ENCODE measurements at places on chromosomes 4 and X.

GRCh38 chrX:74500067-74500466 lies 78.8 kb downstream of the SLC16A2 start:
- DNase-seq = no peak

GRCh38 chrX:119762718-119763117 lies 4.3 kb downstream of the SOWAHD start:
- no peak for DNase-seq

DNA sequence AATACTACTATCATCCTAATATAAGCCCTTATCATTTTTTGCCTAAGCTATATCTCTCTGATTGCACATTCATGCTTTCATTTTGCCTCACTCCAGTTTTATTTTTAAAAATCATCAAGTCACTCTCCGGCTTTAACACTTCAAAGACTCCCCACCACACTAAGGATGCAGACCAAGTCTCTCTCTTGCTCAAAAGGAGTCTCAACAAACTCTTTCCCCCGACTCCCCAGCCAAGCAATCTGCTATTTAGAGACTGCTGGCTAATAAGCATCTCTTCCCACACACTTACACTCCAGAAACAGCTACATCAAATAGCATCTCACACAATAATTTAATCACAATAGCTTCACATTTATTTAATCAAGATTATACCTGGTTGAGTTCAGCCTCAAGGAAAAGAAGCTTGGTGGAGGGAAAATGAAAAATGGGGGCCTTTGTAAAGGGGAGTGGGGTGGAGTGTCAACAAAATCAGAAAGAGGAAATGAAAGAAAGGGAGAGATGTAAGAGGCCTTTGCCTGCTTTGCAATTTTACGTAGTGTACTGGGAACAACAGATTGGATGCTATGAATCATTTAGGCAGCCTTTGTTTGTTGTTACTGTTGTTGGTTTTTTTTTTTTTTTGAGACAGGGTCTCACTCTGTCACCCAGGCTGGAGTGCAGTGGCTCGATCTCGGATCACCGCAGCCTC lies 104.1 kb upstream of the MCF2 start:
- no peak for DNase-seq

DNA sequence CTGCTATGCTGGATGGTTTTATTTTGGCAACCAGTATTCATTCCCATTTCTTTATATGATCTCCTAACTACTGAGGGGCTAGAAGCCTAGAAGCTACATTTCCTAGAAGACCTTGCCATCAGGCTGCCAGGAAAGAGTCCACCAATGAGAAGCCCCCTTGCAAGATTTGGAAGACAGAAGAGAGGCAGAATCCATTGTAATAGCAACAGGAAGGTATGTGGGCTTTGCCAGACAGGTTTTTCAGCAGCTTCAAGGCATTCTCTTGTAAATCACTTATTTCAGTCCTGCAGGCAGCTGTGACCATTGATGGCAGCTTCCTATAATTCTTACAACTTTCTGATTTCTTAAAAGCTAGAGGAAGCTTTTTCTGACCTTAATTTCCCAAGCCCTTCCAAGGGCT lies 148.3 kb upstream of the NHS start:
- DNase-seq = no peak

- peak; percentile 41 for DNase-seq
Observed at GRCh38 chrX:861340-861890, 230.8 kb downstream of the SHOX start.

- no peak for DNase-seq
Observed at GRCh38 chr4:107856901-107857300, 32.2 kb downstream of the SGMS2 start.

DNA sequence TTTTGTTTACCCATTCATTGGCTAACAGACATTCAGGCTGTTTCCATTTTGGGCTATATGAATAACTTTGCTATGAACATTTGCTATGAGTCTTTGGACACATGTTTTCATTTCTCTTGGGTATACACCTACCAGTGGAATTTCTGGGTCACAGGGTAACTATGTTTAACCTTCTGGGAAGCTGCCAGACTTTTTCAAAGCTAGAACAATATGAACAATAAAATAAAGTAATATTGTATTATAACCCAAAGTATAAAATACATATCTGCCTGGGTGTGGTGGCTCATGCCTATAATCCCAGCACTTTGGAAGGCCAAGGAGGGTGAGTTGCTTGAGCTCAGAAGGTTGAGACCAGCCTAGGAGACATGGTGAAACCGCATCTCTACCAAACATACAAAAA lies 90.6 kb downstream of the DLG3 start:
- DNase-seq = no peak

DNA sequence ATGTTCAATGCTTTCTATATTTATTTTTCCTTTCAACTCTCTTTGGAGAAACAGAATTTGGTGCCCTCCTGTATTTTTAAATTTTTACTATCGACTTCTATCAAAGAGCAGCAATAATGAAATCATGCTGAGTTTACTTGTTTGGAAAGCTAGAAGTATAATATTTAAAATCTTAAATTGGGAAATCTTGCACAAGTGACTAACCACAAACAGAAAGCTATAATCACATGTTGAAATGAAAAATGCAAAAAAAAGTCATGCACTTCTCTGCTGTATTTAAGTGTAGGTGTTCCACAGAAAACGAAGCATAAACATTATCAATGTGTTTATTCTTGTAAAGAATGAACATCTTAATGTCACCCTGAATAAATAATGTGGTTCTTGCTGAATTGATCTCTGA lies 306.1 kb downstream of the PCDH18 start:
- DNase-seq = no peak

DNA sequence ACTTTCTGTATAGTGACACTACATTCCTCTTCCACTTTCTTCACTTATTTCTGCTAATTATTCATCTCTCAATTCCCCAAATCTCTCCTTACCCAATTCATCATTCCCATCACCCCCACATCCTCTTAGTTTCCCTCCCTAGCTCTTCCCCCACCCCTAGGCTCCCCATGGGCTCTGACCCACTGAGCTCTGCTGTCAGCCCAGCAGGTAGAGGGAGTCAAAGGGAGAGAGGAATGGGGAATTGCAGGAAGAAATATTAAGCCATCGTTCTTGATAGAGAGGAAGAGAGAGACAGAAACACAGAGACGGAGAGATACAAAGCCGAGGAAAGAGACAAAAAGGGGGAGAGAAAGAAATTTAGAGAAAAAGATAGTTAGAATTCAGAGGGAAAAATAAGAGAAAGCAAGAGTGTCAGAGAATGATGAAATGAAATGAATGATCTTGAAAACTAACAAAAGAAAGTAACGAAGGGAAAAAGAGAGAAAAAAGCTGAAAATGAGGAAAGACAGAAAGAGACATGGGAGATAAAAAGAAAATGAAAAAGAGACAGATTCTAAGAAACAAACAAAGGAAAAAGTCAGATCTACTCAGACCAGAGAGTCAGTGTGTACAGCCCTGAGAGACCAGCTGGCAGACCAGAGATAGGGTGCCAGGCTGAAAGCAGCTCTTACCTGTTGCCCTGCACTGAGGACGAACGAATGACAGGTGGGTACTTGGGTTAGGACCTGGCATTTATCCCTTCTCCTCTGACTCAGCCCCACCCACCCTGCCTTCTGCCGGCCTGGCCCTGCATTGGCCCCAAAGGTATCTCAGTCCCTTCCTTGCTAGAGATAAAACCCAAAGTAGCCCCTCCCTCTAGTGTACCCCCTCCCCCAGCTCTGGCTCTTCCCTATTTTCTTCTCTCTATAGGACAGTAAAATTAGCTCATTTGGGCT lies at the start of gene ALAS2:
Gene ALAS2, minus strand, starts transcription at position 707 of the 935 bp plus-strand sequence. CDS start 4,977 bp downstream, outside the sequence.
- DNase-seq = no peak

- DNase-seq = no peak
Observed at GRCh38 chrX:66684196-66684595, 45.3 kb upstream of the EDA2R start.

GRCh38 chr4:164027805-164028204 lies 533.3 kb downstream of the TMA16 start:
- no peak for DNase-seq

- peak; percentile 66 for DNase-seq
Observed at GRCh38 chr4:92305148-92305877, 1.5 kb downstream of the GRID2 start.

- no peak for DNase-seq
Observed at GRCh38 chr4:89800527-89801103, 36.3 kb downstream of the SNCA start.

GRCh38 chr4:27176881-27177280 lies 316.2 kb downstream of the STIM2 start:
- DNase-seq = no peak

GRCh38 chr4:92970996-92971395 lies 667.2 kb downstream of the GRID2 start:
- DNase-seq = no peak

GRCh38 chr4:118964891-118965411 lies 76.3 kb downstream of the SYNPO2 start:
- DNase-seq = no peak

DNA sequence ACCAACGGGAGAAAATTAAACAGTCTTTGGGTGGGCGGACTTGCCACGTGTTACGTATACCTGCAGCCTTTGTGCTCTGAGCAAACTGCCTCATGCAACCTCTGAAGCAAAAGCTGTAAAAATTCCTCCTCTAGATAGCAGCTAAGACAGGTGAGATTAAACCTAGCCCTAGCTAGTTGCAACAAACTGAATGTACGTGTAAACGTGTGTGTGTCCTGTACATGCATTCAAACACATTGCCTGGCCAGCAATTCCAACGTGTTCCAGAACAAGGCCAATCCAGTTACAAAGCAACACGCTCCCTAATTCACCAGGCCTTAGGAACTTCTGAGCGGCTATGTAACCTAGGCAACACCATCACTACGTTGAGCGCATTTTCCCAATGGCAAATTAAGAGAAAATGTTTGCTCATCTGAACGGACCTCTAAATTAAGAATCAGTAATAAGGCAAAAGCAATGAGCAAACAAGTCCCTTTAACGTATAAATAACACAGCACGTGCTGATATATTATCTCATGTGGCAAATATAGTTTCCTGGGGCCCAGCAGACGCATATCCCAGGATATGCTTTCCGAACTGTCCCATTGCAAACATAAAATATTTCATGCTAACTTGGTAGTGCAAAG lies 792 bp downstream of the PPID start:
- no peak for DNase-seq

DNA sequence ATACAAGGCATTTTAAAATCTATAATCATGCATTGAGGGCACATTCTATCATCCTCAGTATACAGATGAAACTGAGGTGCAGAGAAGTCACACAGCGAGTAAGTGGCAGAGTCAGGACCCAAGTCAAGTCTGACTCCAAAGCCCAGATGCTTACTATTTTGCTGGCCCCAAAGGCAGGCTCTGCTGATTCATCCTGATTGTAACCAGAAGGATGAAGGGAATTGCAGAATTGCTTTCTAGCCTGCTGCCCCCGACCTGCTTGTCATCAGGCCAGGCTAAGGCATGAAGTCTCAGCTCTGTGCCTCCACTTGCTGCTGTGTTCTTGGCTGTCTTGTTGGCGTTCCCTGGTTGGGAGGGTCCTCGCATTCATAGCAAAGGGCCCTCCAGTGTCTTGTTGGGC lies 62.7 kb downstream of the SLC9A6 start:
- DNase-seq = no peak

DNA sequence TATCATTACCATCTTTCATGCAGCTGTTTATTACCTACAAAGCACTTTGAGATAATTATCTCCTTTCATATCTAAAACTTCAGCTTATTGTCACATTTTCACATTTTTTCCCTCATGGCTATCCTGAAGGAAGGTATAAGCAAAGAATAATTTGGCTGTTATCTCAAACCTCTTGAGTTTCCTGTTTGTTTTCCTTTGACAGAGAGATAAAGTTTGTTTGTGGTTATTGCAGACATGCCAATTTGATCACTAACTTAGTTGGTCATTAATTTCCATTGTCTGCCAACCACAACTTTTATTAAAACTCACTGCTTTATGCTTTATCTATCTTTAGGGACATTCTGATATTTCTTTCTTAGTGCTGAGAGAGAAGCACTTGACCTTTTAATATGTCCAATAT lies 89.8 kb upstream of the SPANXB1 start:
- DNase-seq = no peak

DNA sequence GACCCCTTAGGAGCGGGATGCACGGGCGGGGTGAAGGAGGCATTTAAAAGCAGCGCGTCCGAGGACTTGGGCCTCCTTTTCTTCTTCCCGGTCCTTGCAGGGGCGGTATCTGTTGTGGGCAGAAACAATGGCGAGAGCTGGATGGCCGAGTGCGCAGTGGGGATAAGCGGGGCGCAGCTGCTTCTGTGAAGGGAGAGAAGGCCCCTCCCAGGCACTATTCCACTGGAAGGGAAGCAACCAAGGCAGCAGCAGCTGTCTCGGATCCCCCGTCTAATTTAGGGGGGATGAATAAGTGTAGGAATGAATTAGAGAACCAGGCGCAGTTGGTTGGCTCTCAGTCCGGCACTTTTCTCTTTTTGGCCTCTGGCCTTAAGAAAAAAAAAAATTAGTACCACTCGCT lies 995 bp downstream of the SMARCA5 start:
- peak; percentile 70 for DNase-seq

DNA sequence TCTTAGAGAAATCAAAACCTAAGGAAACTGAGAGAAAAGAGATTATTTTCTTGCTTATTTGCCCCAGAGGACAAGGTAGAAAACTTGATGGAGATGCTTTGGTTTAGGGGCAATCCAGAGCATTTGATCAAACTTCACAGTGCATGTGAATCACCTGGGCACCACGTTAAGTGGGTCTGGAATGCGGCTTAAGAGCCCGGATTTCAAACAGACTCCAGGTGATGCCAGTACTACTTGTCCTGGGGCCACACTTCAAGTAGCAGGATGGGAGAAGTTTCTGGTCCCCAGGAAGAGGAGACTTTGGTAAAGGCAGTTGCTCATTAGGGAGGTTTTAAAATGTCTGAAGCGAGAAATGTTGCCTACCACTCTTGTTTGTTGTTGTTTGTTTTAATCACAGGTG lies 51.8 kb downstream of the PHOX2B start:
- no peak for DNase-seq

DNA sequence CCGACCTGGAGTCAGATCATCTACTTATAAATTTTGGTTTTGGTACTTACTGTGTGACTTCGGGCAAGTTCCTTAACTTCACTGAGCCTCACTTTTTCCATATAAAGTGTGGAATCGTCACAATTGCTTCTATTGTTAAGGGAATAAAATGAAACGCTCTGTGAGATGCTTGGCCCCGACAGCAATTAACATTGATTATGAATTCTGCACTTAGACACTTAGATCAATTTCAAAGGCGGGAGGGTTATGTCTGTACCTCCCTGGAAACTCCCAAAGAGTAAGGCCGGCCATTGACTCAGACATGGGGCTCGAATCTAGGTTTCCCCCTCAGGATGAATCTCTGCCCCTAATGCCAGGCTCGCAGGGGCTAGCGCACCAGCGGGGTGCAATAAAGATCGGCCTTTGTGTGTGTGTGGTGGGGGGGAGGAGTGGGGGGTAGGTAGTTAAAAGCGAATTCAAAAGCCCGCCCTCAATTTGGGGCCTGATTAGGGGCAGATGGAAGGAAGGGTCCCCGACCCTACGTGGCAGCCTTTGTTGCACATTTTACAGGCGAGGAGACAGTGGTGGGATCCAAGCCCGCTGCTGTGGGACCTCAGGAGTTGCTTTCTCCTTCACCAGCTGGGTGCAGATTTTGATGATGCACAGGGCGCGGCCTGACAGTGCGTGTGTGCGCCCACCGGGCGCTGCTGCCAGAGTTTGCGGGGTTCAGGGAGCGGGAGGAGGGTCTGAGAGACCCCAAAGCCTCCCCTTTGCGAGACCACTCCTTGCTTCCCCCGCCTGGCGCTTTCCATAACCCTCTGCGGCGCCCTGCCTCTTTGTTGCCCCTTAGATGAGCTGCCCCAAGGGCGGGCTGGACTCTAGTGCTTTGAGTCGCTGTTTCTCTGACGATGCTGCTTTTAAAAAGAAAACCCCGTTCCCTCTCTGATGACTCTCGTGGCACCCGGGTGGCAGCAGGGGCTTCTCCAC lies 9.6 kb downstream of the MSX1 start:
- DNase-seq = no peak

Data from Right ventricle myocardium inferior (tissue), 1 donor.